ENCODE measurements at places on chromosomes 4 and X.

DNA sequence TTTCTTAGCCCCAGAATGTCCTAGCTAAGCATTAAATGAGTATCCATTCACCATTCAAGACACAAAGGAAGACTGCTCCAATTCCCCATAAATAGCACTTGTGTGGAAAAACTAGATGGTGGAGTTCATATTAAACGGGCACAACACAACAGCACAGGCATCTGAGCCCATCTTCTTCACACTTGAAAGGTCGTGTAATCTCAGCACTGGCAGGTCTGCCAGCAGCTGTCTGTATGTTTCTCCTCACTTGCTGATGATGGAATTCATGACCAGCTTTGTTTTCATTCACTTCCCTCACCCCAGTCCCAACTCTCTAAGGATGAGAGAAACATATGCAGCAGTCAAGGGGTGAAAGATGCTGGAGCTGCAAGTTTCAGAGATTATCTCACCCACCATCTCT is 148.7 kb downstream of the AFAP1 start:
- no peak for DNase-seq

DNA sequence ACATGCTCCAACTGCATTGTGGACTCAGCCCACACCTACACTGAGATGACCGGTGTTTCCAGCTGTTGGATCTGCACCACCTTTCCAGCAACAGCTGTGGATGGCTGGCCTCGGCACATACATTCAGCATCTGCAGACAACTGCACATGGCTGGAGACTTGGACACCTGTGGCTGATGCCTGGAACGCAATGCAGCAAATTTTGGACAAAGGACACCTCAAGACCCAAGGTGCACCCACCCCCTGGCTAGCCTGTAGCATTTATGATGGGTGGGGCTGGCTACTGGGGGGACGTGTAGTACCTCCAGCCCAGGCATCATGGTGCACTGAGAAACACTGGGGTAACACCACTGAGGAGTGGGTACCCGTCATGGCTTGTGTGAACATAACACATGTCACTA is 57.3 kb upstream of the CCDC149 start:
- no peak for DNase-seq

- no peak for DNase-seq
Observed at GRCh38 chr4:61068060-61068459, 132.1 kb upstream of the ADGRL3 start.

- DNase-seq: no peak
Observed at GRCh38 chr4:29052266-29052665, 1667.9 kb upstream of the PCDH7 start.

GRCh38 chrX:24900234-24900633 is 115.5 kb downstream of the ARX start:
- DNase-seq: no peak

DNA sequence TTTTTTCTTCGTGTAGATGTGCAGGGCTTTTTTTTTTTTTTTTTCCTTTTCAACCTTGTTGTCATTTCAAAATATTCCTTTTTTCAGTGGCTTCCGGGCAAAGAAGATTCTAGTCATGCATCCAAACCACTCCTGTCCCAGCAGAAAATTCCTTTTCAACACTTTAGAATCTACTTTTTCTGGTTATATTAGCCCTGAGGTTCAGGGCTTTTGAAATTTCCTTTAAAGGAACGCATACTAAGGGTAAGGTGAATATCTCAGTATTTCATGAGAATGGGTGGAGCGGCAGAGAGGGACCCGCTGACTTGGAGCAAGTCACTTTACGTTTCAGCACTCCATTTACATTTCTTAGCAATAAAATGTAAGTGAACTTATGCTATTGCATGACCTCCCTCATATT is 15.6 kb upstream of the TENM3 start:
- no peak for DNase-seq

GRCh38 chr4:140720387-140721304 is 35.5 kb downstream of the TBC1D9 start:
- no peak for DNase-seq

- no peak for DNase-seq
Observed at GRCh38 chr4:98602270-98602669, 56.1 kb downstream of the TSPAN5 start.
